ENCODE measurements at places on chromosomes 6 and 20.

- no peak for DNase-seq
These were observed 92.7 kb downstream of the TRERF1 start for GRCh38 chr6:42359021-42359420.

DNA sequence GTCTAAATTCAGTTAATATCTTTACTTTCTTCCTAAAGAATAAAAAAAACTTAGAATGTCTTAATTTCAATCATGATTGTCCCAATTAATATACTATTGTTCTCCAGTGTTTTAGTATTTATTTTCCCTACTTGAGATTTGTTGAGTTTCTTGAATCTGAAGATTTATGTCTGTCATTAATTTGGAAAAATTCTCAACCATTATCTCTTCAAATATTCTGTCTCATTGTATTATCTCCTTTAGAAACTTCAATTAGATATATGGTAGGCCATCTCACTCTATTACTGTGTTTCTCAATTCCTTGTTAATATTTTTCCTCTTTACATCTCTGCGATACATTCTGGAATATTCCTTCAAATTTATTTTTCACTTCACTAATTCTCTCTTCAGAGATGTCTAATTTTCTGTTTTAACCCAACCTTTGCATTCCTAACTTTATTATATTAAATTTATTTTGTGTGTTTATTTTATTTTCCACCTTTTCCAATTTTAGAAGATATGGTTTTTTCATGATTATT is 268.6 kb downstream of the QKI start:
- DNase-seq = no peak

- DNase-seq = peak; percentile 47
These were observed 153.8 kb downstream of the CEBPB start for GRCh38 chr20:50344232-50345071.

GRCh38 chr6:127737768-127738167 is 160.8 kb downstream of the C6orf58 start:
- no peak for DNase-seq

DNA sequence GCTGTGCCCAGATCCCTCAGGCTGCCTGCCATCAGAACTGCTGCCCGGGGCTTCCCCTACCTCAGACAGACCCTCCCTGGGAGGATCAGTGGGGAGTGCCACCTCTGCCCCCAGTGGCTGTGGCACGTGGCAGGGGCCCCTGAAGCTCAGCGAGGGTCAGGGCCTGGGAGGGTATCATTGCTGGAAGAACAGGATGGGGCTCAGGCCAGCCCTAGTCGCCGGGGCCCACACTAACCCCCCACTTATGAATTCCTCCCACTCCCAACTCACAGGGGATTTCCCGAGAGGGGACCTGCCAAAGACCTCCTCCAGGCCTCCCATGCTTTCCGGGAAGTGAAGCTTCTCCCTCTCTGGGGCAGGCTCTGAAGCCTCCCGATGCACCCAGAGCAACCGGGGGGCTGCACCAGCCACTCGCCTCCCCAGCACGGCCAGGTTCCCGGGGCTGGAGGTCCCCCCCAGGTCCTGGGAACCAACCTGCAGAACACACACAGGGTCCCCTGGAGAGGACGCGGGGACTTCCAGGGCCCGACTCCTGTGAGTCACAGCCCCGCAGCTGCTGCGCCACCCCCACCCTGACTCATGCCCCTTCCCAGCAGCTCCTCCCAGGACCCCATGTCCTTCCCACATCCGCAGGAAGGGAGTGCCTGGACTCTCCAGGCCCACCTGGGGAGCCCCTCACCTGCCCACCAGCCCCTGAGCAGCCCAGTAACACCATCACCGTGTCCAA is 2.5 kb downstream of the TNFRSF6B start:
- peak; percentile 86 for DNase-seq

GRCh38 chr6:108687921-108688320 is 127.2 kb downstream of the FOXO3 start:
- no peak for DNase-seq

GRCh38 chr6:24910331-24910960 is 25.3 kb downstream of the RIPOR2 start:
- peak; percentile 39 for DNase-seq

DNA sequence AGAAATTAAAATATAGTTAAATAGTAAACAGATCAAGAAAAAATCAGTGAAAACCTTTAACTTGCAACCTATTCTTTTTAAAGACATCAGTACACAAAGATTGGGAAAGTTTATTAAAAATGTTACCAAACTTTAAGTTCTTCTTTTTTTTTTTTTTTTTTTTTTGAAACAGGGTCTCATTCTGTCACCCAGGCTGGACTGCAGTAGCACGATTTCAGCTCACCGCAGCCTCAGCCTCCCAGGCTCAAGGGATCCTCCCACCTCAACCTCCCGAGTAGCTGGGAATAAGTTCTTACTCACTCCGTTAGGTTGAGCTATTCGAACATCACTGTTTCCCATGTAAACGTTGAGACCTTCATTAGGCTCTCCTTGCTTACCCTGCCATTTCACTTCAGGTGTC is 5.6 kb downstream of the MAP3K5 start:
- DNase-seq = no peak

DNA sequence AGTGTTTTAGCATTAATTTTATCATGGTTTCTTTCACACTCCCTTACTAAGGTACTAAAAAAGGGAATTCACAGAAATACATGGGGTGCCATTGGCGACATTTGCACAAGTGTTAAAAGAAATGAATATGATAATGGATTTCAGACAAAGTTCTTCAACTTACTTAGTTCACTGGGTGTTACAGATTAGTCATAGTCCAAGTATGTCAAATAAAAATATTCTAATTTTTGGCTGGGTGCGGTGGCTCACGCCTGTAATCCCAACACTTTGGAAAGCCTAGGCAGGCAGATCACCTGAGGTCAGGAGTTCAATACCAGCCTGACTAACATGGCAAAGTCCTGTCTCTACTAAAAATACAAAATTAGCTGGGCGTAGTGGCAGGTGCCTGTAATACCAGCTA is 286.1 kb upstream of the TFAP2D start:
- DNase-seq = no peak

DNA sequence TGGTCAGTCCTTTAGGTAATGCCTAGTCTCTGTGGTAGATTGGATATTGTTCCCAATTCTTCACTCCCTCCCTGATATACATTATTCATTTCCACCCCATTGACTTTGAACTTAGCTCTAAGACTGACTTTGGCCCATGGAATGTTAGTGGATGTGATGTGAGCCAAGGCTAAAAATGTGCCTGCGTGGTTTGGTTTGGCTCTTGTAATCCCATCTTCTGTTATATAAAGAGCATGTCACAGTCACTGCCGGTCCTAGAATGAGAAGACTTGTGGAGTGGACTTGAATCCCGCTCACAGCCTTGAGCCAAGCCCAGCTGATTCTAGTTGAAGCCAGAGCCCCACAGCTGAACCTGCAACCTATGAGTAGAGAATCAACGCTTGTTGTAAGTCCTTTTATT is 23.6 kb upstream of the DNAAF9 start:
- no peak for DNase-seq

DNA sequence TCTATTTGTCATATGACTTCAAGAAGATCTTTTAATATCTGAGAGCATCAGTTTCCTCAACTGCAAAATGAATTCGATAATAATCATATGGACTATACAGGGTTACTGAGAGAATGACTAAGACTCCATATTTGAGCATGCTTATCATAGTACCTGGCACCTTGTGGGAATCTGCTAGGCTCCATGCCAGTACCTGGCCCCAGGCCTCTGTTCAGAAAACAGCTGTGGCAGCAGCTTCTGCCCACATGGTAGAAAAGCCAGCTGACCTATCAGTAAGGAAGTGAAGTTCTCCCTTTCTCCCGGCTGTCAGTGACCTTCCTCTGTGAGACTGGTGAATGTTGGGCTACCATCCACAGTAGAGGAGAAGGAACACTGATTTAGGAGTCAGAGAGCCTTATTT is 574.9 kb upstream of the CHD6 start:
- no peak for DNase-seq

All from posterior cingulate gyrus (tissue), 11 donors.